ENCODE measurements at places on chromosomes 5 and 9.

- DNase-seq, result no peak
Observed at GRCh38 chr9:18023332-18023731, 444.5 kb downstream of the SH3GL2 start.

- DNase-seq, result no peak
Observed at GRCh38 chr5:76819851-76820525, 1.2 kb downstream of the F2RL1 start.

- no peak for DNase-seq
Observed at GRCh38 chr5:99900302-99900852, 634.8 kb upstream of the FAM174A start.

GRCh38 chr5:148343046-148343407 is 7.7 kb downstream of the SPINK9 start:
- no peak for DNase-seq

Data from stimulated activated CD8-positive, alpha-beta memory T cell treated with anti-CD3 and anti-CD28 coated beads, Interleukin-4, amount 100 ng/mL, for 4 hours (primary cell).